ENCODE measurements at places on chromosomes 11 and 22.

DNA sequence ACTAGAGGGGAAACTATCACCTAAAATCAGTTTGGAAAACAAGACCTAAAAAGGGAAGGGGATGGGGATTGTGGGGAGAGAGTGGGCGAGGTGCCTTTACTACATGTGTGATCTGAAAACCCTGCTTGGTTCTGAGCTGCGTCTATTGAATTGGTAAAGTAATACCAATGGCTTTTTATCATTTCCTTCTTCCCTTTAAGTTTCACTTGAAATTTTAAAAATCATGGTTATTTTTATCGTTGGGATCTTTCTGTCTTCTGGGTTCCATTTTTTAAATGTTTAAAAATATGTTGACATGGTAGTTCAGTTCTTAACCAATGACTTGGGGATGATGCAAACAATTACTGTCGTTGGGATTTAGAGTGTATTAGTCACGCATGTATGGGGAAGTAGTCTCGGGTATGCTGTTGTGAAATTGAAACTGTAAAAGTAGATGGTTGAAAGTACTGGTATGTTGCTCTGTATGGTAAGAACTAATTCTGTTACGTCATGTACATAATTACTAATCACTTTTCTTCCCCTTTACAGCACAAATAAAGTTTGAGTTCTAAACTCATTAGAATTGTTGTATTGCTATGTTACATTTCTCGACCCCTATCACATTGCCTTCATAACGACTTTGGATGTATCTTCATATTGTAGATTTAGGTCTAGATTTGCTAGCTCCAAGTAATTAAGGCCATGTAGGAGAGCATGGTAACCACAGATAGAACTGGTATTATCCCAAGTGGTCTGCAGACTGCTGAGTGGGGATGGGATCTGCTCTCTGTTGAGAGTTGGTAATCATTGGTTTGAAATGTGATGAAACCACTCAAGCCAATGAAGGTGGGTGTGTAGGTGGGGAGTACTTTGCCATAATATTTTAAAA lies 3.6 kb downstream of the NEAT1 start:
- peak; percentile 63 for DNase-seq

GRCh38 chr11:131546218-131546895 lies 175.9 kb downstream of the NTM start:
- no peak for DNase-seq

GRCh38 chr11:48083421-48083820 lies 103.1 kb downstream of the PTPRJ start:
- DNase-seq: peak; percentile 46

- DNase-seq: no peak
These were observed 53.7 kb upstream of the NECTIN1 start for GRCh38 chr11:119782739-119783072.

DNA sequence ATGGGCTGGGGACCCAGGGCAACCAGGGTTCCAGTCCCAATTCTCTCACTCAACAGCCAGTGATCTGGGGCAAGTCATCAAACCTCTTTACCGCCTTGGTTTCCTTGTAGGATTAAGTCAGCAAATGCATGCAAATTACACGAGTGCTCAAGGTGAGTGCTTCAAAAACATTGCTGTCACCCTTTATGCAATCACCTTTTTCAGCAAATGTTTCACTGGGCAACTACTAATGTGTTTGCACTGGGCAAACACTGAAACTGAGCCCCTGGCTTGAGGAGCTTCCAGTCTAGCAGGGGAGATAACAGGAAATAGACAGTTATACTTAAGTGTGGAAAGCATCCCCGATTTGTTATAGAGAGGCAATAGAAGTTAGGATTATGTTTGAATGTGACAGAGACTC lies 37.7 kb upstream of the DMC1 start:
- no peak for DNase-seq

DNA sequence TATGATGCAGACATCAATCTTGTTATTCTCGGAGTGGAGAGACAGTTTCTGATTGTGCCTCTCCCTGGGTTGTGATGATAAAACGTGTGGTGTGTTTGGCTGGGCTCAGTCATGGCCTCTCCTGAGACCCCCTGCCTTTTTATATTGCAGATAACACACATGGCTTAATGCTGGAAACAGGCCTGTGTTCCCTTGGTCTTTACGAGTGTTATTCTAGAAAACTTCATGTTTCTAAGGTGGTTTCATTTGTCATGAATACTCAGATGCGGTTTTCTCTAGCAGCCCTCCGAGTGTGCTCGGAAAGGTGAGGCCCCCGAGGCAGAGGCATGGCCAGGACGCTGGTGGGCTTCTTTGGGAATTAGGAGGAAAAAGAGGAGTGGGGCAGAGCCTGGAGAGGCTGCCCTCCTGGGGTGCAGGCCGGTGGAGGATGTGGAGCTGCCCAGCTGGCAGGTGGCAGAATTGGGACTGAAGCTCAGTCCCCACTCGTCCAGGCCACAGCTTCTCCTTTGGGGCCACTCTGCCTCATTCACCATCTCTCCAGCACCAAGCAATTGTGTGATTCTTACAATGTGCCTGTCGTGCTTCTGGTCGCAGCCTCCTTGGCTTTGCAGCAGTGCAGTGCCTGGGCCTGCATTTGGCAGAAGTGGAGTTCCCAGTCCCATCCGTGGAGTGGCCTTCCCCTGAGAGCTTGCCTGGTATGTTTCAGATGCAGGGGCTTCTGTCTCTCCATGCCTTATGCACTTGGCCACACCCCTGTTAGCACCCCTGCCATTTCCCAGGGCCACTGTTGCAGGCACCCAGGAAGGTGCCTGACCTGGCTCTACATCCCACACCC lies 309.6 kb downstream of the TBC1D22A start:
- DNase-seq: no peak

DNA sequence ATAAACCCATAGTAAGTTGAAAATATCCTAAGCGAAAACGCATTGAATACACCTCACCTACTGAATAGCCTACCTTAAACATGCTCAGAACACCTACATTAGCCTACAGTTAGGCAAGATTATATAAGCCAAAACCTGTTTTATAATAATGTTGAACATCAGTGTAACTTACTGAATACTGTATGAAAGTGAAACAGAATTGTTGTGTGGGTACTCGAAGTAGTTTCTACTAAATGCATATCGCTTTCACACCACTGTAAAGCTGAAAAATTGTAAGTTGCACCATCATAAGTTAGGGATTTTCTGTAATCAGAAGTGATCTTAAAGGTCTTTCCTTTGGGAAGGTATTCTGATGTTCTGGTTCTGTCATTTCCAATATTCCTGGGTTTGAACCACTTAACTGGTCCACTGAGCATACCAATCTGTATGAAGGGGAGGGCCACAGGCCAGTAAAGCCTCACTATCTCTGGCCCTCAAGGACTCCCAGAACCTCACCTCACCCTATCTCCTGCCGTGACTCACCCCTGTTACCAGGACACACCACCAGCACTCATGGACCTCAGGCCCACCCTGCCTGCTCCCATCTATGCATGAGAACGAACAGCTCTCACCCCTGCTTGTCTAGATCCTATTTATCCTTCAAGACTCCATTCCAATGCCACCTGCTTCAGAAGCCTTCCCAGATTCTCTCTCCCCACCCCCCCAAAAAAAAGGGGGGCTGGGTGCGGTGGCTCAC lies 70.0 kb downstream of the NAT10 start:
- DNase-seq: no peak

GRCh38 chr11:626475-627307 lies at the start of gene SCT:
SCT (minus strand) TSS chr11:627181; CDS start chr11:627143, 38 bp downstream.
- DNase-seq: no peak

DNA sequence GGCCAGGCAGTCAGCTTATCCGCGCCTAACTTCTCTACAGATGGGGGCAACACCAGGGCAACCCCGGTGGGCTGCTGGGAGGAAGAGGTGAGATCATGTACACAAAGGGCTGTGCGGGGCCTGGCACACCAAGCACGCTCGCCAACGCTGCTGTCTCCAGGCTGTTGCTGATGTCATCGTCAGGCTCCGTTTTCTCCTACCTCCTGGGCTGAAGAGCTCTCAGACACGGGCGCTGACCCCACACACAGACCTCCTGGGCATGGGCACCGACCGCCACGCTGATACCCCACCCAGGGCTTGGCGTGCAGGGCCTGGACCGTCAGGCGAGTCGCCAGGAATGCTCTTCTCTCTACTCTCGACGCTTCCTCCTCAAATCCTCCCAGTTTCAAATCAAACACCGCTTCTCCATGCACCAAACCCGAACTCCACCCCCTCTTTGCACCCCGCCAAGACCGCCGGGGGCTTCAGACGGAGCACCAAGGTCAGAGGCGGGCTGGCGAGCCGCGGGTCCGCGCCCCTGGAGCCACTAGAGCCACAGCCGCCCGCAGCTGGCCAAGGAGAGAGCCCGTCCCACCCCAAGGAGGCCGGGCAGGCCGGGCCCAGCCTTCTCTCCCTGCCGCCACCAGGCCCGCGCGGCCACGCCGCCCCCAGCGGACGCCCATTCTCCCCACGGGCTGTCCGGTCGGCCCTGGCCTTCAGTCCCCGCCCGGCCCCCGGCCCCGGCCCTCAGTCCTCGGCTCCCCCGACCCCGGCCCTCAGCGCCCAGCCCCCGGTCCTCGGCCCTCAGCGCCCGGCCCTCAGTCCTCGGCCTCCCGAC lies 772 bp downstream of the SBF1 start:
- DNase-seq: peak; percentile 56

GRCh38 chr11:14022821-14023220 lies 60.3 kb downstream of the SPON1 start:
- no peak for DNase-seq

- peak; percentile 52 for DNase-seq
These were observed 70.5 kb downstream of the RPUSD4 start for GRCh38 chr11:126140926-126141280.

GRCh38 chr11:35040221-35040942 lies 98.6 kb upstream of the CD44 start:
- DNase-seq: peak; percentile 34

- DNase-seq: no peak
These were observed 66.0 kb downstream of the FEZ1 start for GRCh38 chr11:125429807-125430678.

GRCh38 chr22:46162285-46162684 lies 12.0 kb downstream of the PPARA start:
- DNase-seq: no peak

GRCh38 chr11:57155400-57155799 lies 26.4 kb upstream of the LRRC55 start:
- DNase-seq: no peak

GRCh38 chr11:76799066-76799804 lies 16.1 kb downstream of the TSKU start:
- peak; percentile 73 for DNase-seq

DNA sequence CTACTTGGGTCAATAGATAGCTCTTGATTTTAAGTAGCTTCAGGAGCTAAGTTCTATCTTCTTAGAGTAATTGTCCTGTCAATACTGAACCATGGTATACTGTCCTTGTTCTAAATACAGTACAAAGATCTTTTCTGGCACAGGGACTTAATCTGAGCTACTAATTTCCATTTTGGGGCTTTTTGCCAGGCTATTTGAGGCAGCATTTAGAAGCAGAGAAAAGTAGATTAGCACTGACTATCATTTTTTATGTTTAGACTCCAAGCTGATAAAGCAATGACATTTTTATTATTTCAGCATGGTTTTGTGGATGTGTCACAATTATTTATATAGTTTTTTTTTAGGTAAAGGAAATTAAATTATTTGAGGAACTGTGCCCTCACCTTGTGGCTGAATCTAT lies 163.2 kb downstream of the FAT3 start:
- no peak for DNase-seq

DNA sequence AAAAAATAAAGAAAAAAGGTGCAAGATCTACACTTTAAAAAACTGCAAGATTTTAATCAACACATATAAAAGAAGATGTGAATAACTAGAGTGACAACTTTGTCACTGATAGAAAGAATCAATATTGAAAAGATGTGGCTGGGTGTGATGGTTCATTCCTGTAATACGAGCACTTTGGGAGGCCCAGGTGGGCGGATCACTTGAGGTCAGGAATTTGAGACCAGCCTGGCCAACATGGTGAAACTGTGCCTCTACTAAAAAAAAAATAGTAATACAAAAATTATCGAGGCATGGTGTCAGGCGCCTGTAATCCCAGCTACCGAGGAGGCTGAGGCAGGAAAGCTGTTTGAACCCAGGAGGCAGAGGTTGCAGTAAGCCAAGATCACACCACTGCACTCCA lies 21.0 kb upstream of the FBLN1 start:
- DNase-seq: no peak
